ENCODE measurements at places on chromosomes 3 and 15.

DNA sequence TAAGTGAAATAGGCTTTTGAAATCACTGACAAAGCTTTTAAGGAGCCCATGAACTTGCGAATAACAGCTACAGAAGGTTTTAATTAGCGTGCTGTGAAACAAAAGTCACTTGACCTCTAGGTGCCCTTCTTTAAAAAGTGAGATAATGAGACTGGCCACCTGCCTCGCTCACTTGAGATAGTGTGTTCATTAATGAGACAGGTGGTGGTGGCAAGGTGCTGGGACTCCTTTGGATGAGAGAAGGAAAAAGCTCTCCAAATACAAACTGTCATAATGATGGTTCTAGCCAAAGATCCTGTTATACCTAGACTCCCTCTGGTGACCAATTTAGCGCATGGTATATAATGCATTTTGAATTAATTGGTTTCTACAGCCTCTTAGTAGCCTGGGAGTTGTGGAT, 22.7 kb upstream of the IREB2 start:
- DNase-seq = no peak

GRCh38 chr15:79442911-79443310, 10.8 kb downstream of the MINAR1 start:
- DNase-seq = no peak

- DNase-seq = no peak
Measured at GRCh38 chr3:37097776-37098175, 76.6 kb downstream of the LRRFIP2 start.

- DNase-seq = no peak
Measured at GRCh38 chr3:66181764-66182163, 39.0 kb upstream of the SLC25A26 start.

GRCh38 chr3:14461748-14462324, 59.4 kb downstream of the SLC6A6 start:
- no peak for DNase-seq

GRCh38 chr15:90619939-90620338, 90.2 kb downstream of the CRTC3 start:
- DNase-seq = no peak

DNA sequence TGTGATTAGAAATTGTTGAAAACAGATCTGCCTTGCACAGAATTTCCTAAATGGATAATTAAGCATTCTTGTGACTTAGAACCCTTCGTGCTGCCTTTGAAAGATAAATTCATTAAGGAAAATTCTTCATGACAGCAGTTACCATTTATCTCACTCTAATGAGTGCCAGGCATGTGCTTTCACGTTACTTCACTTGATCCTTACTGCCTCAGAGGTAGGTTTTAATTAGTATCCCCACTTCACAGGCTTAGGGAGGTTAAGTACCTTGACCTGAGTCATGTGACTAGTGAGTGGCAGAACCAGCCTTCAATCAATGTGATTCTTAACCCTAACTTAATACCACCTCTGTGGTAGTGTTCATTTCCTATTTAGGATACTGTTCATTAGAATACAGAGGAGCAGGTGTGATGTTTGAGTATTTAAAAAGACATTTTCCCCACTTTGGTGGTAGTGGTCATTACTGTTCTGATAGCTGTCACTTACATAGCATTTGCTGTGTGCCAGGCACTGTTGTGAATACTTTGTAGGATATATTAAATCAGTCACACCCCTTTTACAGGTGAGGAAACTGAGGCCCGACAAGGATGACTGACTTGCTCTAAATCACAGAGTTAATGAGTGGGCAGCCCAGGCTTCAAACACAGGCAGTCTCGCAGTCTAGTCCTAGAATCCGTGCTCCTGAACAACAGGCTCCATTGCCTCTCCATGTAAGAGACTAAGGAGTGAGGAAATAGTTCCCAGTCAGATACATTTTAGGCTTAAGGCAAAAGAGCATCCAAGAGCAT, 57.9 kb downstream of the RLBP1 start:
- no peak for DNase-seq

DNA sequence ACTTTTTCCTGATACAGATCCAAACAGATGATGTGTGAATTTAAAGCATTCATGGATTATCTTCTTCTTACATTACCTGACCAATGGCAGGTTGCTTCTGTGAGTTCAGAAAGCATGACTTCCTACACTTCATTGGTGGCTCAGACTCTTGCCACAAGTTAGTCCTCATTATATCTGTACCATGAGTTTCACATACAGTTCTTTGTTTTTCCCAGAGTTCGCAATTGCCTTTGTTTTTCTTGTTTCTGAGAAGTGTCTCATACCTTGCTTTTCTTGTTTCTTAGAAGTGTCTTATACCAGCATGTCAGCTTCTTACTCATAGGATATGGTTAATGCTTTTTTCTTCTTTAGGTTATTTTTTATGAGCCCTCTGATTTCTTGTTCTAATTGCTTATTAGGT, 133.8 kb upstream of the TLE3 start:
- DNase-seq = no peak

- no peak for DNase-seq
Measured at GRCh38 chr3:58116161-58116955, 94.4 kb downstream of the DNASE1L3 start.

DNA sequence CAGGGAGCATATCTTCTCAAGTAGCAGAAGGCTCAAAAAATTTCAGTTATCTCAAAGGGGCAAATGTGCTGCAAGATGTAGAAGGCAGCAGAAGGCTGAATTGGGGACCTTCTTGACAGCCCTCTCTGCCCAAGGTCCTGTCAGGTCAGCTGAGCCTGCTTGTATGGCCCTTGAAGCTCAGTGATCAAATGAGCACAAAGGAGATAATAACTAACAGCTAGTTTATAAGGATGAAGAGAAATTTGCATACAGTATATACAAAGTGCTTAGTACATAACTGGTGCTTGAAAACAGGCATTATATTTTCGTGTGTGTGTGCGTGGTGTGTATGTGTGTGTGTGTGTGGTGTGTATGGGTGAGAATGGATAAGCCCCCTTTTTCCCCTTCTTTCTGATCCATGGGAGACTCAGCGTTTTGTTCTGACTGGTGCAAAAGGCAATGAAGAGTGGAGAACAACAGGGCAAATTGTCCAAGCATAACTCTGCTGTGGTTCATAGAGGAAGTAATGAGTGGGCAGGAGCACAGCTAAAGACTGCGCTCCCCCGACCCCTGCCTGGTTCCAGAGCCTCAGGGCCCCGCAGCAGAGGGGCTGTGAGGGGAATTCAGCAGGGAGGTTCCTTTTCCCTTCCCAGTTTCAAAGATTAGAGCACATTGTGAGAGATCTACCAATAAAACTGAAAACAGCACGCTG, 356.8 kb upstream of the NR2F2 start:
- DNase-seq = no peak

- no peak for DNase-seq
Measured at GRCh38 chr3:62374341-62375218, 1.2 kb upstream of the FEZF2 start.

DNA sequence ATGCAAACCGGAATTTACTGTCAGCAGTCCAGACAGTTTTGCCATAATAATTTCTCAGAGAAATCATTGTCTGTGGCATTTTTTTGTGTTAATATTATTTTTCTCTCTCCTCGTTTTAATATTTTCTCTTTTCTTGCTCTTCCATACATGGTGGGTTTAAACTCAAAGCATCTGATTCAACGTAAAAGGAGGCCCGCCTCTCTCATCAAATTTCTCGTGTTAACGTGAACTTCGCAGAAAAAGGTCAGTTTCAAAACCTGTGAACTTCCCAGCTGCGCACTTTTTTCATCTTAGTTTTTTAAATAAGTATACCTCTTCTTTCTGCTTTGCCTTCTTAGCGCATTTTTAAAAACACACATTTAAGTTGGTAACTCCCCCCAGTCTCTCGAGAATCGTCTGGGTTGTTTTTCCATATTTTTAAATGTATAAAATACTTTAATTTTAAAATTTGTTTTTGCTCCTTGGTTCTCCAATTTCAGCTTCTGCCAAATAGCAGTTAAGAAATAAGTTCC, 9.1 kb downstream of the SHOX2 start:
- DNase-seq = no peak

GRCh38 chr3:9324944-9325343, 37.9 kb upstream of the THUMPD3 start:
- no peak for DNase-seq

GRCh38 chr3:136186846-136187245, 9.3 kb downstream of the MSL2 start:
- DNase-seq = no peak

GRCh38 chr3:141844108-141844507, 32.3 kb upstream of the ATP1B3 start:
- no peak for DNase-seq

DNA sequence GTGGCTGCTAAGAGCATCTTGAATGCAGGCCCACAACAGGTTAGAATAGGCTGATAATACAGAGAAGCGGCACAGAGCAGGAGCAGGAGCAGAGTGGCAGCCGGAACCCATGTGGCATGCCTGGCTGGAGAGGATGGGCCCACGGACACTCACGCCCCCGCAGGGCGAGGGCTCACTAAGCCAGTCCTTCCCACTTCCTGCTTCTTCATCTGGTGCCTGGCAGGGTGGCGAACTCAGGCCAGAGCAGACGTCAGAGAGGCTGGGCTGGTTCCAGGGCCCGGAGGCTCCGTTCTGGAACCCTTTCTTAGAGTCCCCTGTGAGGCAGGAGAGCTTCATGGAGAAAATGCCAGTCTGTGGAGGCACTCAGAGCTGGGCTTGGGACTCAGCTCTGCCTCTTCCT, 195.1 kb downstream of the NTRK3 start:
- no peak for DNase-seq

DNA sequence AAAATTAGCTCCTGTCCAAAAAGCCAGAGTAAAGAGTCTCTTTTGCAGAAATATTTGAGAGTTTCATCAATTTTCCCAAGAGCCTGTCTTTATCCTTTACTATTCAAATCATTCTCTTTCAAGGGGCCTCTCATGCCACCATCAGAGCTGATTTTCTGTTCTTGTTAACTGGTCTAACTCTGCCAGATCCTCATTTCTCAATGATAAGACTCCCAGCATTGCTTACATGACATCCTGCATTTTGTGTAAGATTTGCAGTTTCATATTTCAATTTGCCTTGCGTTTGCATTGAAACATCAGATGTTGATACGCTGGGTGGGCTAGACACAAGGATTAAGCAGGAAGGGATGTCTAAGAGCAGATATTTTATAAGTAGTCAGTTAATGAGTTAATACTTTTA, 228.7 kb downstream of the TBL1XR1 start:
- DNase-seq = no peak

DNA sequence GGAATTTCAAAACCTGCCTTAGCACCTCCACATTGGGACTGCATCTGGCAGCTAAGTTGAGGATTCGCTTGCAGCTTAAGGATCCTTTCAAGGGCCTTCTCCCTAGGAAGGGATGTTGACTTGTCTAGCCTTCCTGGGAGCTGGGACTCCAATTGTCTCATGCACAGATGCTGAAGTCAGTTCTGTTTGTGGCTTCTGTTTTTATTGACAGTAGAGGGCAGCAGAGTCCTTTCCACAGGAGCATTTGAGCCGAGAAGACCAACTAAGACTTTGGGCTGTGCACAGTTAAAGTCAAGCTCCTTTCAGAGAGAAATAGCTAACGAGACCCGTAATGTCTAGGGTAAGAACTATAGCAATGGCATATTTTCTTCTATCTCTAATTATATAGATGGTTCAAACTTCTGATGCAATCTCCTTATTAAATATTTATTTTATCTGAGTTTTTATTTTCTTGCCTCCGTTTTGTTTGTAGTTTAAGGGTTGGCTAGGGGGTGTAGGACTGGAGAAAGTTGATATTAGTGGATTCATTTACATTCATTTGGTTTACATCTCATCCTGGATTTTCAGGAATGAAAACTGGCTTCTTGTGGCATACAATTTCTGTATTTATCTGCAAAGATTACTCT, 59.7 kb upstream of the KBTBD8 start:
- no peak for DNase-seq

DNA sequence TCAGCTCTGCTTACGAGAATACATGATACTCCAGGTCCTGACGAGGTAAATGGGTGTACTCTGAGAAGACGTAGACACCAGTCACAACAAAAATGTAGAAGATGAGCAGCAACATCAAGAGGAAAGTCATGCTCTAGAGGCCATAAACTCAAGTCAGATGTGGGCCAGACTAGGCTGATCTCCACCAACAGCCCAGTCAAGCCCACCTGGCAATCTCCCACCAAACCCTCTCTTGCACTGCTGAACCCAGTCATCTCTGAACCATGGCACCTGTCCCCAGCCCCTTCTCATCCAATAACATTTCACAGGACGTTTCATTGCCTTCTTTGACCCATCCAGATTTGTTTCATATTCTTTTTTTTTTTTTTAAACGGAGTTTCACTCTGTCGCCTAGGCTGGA, 10.8 kb upstream of the PDIA3 start:
- DNase-seq = no peak

DNA sequence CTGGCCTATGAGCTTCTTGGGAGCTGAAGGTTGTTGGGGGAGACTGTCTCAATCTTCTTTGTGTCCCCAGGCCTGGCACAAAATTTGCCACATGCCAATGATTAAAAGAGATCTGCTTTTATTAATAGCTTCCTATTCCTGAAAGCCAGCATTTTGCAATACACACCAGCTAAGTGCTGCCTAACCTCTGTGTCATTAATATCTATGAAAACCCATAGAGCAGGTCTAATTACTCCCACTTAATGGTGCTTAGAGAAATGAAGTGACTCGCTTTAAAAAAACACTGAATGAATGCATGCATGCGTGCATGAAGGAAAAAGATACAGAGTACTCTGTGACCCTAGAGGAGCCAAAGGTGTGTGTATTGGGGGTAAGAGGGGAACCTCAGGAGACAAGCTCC, 55.0 kb downstream of the SLC6A1 start:
- DNase-seq = no peak

DNA sequence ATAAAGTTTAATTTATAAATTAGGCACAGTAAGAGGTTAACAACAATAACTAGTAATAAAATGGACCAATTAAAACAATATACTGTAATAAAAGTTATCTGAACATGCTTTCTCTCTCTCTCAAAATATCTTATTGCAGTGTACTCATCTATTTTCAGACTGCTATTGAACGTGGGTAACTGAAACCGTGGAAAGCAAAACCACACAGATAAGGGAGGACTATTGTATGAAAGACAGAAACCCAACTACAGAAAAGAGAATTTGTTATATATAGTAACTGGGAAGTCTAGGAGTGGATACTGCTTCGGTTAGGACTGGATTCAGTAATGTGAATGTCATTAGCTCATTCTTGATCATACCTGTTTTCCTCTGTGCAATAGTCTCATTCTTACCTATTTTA, 119.3 kb upstream of the DAZL start:
- no peak for DNase-seq

DNA sequence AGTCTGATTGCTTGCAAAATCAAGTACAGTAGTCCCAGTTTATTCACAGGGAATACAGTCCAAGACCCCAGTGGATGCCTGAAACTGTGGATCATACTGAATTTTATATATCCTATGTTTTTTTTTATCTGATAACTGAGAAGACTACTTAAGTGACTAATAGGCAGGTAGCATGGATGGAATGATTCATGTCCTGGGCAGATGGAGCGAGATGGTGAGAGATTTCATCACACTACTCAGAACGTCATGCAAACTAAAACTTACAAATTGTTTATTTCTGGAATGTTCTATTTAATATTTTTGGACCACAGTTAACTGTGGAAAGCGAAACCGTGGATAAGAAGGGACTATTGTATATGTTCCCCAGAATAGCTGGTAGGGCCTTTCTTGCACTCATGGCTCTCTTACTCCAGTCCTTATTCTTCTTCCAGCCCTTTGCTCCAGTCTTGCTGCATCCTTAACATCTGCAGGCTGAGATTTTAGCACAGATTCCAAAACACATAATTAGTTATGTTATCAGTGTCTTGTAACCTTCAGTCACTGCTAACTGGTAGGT, 290.0 kb downstream of the ADAMTSL3 start:
- DNase-seq = no peak

GRCh38 chr15:67884514-67885174, 44.8 kb upstream of the RNU6-1 start:
- DNase-seq = peak; percentile 92
